ENCODE measurements at places on chromosomes 4 and X. TPM values are rescaled to one million over a fixed set of nuclear protein-coding genes. Genes with fewer than 3 reads are reported as not detected.

DNA sequence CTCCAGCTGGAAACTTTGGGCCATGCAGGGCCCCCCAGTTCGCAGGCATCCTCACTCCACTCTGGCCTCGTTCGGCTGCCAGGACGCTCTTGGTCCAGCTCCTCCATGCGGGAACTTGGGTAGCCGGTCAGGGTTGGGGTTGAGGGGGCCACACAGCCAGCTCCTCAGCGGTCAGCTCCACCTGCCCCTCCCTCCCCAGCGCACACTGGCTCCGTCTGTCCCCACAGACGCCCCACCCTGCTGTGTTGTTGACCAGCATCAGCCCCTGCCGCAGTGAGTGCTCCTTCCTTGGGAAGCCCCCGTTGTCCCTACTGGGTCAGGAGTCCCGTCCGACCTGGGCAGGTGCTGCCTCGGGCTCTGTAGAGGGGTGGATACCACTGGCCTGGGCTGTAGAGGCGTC lies 5.8 kb downstream of the FGFRL1 start:
- no peak for DNase-seq

MAP7D2 gene
- total RNA-seq: 0.83 TPM

GRCh38 chrX:12947545-12948235 lies 27.2 kb upstream of the TMSB4X start:
- DNase-seq: no peak

REELD1 gene
- not detected for total RNA-seq

TLR7 gene
- total RNA-seq: 0.66 TPM

DNA sequence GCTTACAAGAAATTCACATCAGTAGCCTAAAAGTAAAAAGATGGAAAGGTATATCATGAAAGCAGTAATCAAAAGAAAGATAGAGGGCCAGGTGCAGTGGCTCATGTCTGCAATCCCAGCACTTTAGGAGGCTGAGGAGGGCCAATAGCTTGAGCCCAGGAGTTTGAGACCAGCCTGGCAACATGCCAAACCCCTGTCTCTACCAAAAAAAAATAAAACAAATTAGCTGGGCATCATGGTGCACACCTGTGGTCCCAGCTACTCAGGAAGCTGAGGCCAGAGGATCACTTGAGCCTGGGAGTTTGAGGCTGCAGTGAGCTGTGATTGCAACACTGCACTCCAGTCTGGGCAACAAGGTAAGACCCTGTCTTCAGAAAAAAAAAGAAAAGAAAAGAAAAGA lies 55.5 kb downstream of the GSPT2 start:
- no peak for DNase-seq

DNA sequence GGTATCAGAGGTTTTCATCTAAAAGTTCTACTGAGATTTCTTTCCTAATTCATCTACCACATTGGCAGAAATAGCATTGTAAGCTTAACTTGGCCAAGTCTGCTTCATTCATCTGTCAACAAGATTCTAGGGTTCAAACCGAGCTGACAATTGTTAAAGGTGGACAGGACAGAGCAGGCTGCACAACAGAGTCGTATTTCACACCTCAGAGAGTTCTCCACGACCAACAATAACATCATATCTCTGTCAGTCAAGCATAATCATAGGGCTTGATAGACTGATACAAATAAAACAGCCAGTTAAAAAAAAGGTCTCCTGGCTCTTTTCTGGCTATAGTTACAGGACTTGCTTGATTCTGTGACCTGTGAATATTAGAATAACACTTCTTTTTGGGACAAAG lies 259.2 kb downstream of the COL25A1 start:
- DNase-seq: no peak

RNF175 gene
- 0.19 TPM for total RNA-seq

DNA sequence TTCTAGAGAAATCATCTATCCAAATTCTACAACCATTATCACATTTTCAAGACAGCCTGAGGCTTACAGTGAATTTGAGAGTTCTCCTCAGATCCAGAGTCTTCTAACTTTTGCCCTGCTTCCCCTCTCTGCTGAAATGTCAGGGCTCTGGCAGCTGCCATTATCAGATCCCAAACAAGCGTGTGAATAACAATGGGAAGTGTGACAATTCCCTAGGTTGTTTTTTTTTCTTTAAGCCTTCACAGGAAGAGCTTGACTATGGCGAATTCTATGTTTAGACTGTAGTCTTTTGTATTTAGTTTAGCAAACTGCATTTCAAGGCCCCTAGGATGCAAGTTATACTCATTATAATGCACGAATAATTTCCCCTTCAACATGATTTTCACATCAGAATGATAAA lies 61.3 kb upstream of the KDR start:
- DNase-seq: no peak

- DNase-seq: no peak
These were observed 512.2 kb upstream of the INTU start for GRCh38 chr4:127120441-127121090.

GRCh38 chrX:3345281-3346191 lies 916 bp downstream of the MXRA5 start:
- DNase-seq: no peak

RS1 gene
- not detected for total RNA-seq

DNA sequence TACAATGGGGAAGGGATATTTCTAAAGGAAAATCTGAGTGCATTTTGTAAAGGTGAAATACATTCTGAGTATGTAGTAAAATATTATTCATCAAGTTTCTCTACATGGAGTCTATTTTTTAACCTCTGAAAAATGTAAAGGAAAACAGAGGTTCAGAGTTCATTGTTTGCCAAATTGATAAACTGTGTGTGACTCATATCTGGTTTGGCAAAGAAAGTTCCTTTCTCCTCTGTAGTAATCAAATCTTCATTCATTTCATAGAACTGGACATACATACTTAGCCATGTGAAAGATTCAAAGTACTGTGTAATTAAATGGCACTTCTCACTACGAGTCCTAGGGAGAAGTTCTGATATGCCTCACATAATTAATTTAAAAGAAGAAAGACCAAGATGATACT lies 61.6 kb downstream of the HPGD start:
- no peak for DNase-seq

ZNF330 gene
- total RNA-seq: 29.9 TPM

- no peak for DNase-seq
These were observed 64.8 kb downstream of the KIF4A start for GRCh38 chrX:70354716-70355115.

DNA sequence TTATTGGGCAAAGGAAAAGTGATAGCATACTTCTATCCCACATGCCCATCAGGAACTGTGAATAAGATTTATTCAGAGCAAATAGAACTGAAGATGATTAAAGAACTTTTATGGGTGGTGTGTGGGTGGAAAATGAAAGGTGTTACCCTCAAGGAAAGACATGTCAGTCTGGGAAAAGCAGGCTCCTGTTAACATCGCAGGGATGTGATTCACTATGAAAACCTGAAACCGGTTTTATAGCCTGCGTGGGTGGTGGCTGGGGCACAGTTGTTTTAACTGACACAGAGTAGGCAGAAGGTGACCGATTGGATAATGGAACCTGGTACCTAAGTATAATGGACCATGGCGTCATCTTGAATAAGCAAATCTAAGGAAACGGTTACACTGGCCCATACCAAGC lies 61.3 kb upstream of the CASK start:
- DNase-seq: no peak

GRCh38 chrX:86047936-86048280 lies 550 bp upstream of the CHM start:
- DNase-seq: no peak

- DNase-seq: no peak
These were observed 2.5 kb downstream of the DDX3X start for GRCh38 chrX:41336447-41336846.

GABRG1 gene
- total RNA-seq: not detected

- no peak for DNase-seq
These were observed 512.5 kb upstream of the HTR2C start for GRCh38 chrX:114071412-114071811.

DNA sequence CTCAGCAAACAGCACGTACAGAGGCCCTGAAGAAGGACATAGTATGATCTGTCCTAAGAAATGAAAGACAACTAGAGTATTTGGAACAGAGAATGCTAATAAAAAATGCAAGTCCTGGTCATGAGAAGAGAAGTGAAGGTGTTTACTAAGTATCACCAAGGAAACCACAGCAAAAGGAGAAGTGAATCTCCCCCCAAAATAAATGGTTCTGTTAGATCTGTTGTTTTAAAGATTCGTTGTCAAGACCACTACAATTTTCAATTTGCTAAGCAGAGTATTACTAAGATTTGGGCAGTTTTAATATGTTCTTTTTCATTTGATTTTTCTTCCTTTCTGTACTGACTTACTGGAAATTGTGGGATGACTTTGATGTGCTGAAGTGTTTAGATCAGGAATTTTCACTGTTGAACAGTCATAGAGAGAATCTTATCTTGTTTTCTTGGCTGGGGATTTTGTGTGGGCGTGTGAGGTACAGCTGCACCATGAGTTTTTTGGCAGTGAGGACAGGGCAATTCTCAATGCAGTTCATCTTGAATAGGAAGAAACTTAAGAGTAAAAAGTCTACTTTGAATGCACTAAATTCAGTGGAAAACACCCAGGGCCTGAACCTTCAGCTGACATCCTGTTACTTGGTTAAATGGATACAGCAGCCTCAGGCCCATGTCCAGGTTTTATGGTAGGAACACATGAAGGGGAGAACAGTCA lies 132.2 kb downstream of the STIM2 start:
- no peak for DNase-seq

Measured in esophagus muscularis mucosa (tissue), 4 donors.